Endothelial cell of umbilical vein (primary cell): ENCODE measurements at places on chromosomes 6 and 20.

- DNase-seq = peak; percentile 63
Measured at GRCh38 chr6:107491138-107491609, 1.3 kb downstream of the SOBP start.

- no peak for DNase-seq
Measured at GRCh38 chr6:118186672-118187567, 279.9 kb downstream of the SLC35F1 start.

GRCh38 chr6:3804964-3805363, 44.2 kb upstream of the FAM50B start:
- DNase-seq = no peak

- DNase-seq = peak; percentile 80
Measured at GRCh38 chr6:170405311-170405975, 98.9 kb downstream of the FAM120B start.

- no peak for DNase-seq
Measured at GRCh38 chr6:143993965-143994646, 14.0 kb downstream of the PLAGL1 start.

DNA sequence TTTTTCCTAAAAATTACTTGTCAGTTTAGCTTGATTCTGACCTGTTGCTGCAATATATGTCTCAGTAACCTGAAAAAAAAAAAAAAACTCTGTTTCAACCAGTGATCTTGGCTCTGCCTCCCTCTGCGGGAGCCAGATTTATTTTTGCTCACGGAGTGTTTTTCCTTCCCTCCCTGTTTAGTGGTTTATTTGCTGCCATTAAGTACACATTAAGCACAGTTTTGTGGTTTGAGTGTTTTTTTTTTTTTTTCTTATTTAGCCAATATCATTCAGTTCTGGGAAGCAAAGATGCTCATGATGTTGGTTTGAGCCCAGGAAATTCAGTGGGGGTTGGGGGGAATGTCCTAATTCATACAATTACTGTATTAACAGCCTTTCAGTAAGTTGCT, 110.1 kb upstream of the GPR6 start:
- no peak for DNase-seq
